ENCODE measurements at places on chromosomes 6 and 20.

DNA sequence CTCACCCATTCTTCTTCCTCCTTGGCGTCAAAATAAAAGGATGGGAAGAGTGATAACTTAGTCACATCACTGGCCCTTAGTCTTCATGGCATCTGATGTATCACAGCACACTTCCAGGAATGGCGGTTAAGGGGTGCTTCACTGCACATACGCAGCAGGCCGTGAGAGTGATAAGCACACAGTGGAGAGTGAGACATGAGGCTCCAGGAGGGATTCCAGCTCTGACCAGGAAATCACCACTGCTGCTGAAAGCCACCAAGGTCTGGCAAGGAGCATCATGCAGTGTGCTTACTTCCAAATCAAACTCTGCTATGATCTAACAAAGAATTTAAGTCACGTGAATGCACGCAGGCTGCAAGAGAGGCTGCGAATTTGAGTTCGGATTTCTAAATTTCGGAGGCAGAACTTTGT lies 62.4 kb downstream of the ARID1B start:
- DNase-seq = no peak

DNA sequence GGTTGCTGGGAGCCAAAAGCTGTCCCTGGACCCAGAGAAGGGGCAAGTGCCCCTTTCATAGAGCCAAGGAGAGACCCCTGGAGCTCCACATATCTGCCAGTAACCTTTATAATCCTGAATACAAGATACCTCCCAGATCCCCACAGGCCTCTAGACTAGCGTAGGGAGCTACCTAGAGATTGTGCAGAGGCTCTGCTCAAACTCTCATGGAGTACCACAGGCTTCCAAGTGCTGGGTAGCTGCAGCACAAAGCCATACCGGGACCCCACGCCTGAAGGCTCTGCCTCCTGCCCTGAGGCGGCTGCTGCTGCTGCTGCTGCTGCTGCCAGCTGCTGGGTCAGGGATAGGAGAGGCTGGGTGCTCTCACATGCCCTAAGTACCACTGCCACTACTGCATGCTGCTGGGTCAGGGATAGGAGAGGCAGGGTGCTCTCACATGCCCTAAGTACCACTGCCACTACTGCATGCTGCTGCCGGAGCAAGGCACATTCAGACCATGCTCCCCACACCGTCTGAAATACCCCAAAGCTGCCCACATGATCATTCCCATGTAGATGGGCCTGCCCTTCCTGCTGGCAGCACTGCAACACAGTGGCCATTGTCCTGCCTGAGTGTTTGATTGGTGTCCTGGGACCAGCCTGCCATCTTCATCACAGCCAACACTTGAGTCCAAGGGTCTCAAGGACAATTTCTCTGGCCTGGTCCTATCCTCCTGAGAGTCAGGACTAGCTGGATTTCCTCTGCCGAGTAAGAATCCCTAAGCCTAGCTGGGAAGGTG lies 1434.3 kb upstream of the ADGRB3 start:
- no peak for DNase-seq

- no peak for DNase-seq
Observed at GRCh38 chr20:41111578-41111951, 25.8 kb upstream of the PLCG1 start.

DNA sequence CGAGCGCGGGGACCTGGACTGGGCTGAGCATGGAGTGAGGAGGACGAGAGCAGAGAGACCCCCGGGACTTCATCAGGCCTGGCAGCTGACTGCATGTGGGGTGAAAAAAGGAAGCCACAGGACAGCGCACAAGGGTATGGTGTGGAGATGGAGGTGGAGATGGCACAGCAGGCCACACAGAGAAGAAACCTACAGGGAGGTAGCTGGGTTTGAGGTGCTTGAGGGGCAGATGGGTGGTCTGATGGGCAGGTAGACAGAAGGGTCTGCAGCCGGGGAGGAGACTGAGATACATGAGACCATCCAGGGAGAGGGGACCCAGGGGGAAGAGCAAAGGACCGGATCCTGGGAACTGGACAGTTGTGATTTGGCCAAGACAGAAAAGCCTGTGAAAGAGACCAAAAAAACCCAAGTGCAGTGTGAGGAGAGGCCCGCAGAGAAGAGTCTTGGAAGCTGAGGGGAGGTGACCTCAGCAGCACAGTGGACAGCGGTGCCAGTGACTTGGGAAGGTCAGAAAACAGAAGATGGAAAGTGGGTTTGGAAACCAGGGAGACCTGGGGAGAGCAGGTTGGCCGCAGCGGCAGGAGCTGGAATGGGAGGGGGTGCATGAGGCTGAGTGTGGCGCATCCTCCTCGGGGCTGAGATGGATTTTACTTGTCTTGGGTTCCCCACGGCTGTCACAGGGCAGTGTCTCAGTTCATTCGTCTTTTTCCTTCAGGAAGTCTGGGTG lies 5.5 kb downstream of the HLA-DPB1 start:
- DNase-seq = no peak

DNA sequence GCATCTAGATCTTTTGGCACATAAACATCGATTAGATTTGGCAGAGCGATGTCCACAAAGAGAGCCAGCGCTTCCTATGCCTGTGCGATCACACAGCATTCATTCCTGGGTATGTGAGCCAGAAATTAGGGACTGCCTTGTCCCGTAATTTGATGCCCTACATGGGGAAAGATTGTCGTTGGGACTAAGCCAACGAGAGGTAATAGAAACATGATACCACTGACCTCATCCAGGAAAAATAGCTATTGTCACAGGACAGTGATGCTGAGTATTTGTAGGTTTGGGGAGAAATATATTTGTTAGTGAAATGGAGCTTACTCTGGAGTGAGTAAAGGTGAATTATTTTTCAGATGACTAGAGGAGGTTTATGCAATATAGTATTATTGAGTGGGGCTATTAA lies 154.0 kb downstream of the TSHZ2 start:
- no peak for DNase-seq

DNA sequence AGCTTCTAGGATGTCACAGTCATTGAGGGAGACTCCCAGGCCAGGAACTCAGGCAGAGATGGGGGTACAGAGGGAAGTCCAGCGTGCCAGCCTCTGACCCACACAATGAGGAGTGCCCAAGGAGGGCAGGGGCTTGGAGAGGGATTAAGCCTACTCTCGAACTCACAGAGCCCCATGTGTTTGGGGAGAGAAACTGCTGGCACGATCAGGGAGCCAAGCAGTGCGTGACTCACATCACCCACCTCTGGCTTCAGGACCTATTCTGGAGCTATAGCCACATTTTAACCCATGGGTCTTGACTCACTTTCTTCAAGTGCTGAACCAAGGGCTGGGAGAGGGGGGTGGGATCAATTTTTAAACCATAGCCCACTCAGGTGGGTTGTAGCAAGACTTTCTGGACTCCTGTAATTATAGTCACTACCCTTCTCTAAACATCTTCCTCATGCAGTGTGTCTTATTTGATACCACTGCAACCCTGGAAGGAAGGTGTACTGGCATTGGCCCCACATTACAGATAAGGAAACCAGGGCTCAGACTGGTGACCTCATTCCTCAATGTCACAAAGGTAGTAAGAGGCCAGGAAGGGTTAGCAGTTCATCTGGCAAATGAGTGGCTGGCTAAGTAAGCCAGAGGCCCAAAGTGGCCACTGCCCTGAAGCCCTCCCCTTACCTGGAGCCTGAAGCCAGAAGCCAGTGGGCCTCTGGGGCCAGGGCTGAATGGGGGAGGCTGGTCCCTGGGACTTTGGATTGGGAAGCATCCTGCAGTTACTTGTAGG lies 12.0 kb downstream of the FOXP4 start:
- DNase-seq = no peak

DNA sequence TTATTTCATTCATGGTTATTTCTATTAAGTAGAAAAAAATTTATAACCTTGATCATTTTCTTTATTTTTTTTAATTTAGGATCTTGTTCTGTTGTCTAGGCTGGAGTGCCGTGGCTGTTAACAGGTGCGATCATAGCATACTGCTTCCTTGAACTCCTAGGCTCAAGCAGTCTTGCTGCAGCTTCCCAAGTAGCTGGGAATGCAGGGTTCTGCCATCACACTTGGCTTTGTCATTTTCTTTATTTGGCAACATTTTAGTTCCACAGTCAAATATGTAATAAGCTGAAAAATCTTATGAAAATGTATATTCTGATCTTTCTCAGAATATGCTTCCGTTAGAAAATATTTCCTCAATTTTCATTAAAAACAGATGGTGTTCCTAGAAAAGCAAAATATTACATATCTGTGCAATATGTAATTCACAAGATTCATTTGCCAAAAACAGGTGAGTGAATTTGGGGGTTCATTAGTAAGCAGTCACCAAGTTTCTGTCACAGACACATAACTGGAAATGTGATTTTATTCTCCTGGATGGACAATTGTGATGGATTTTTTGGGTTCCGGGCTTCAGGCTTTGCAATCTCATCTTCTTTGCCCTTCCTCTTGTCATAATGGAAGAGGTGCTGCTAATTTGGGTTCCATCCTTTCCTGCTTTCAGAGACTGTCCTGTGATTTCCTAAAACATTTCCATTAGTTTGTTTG lies 21.5 kb downstream of the AMD1 start:
- no peak for DNase-seq

GRCh38 chr6:144657691-144658090 lies 372.6 kb downstream of the UTRN start:
- DNase-seq = no peak

- DNase-seq = no peak
Observed at GRCh38 chr20:47273591-47274235, 82.8 kb downstream of the ZMYND8 start.

DNA sequence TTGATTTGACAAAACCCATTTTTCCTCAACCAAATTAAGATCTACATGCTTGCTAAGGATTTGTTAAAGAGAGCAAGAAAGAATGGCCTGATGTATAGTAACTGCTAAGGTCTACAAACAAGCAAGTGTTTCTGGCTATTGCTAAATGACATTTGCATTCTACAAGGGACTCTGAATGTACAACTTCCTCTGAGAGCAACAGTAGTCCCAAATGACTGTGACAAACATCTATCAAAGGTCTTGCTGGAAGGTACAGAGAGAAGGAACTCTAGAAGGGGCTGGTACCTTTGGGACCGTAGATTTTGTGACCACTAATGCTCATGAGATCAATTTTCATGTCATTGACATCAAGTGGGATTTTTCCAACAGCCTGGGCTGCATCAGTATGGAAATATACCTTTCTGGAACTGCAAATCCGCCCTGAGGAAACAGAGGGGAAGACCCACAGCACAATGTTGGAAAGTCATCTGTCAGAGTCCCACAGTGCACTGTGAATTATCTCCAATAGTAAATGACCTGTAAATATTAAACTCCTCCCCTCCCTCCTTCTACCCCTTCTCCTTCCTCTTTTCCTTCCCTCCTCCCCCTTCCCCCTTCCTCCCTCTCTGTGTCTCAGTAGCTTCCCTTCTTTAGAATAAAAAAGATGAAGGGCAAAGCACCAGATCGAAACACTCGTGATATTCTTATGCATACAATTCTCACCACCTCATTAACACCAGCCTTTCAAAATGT lies 15.9 kb upstream of the CPNE1 start:
- no peak for DNase-seq

GRCh38 chr6:37956711-37957275 lies 137.3 kb downstream of the ZFAND3 start:
- DNase-seq = no peak

DNA sequence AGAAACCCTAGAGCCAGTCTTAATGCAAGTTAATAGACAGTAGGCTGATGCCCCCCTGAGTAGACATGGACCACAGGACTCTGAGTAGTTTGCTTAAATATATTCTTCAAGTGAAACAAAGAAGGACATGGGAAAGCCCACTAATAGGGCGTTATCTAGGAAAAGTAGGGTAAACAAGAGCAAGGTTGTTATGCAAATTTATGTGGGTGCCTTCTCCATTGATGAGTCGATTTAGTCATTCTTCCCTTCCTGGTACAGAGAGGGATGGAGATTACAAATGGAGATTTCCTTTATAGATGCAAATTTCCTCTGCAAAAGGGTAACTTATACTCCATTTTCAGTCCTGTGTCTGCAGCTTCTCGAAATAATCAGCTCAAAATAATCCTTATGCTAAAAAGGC lies 262.0 kb downstream of the CD83 start:
- DNase-seq = no peak

DNA sequence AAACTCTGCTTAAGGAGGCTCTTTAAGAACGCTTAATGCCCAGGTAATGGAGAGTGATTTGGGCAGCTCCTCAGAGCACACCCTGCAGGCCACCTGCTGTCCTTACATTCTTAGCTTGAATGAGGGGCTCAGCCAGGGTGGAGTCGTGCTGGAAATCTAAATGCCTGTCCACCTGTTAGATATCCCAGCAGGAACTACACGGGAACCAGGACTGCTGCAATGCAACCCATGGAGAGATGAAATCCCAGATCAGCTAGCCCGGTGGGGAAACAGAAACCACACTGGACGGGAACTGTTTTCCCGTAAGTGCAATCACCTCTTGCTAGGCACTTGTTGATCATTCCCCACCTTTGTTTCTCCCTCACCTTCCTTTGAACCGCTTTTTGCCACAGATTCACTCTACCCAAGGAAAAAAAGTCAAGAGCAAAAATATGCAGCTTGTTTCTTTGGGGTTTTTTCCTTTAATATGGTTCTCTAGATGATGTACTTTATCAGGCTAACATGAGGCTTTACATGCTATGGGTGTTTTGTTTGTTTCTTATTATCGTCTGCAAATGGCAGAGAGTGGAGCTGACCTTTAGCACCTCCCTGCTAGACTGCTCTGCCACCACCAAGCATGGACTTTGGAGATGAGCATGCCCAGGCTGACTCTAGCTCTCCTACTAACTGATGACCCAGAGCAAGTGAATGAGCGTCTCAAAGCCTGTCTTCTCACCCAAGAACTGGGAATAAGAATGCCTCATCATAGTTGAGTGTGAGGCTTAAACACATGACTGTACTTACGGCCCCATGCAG lies 125.9 kb upstream of the TNFAIP3 start:
- DNase-seq = no peak

DNA sequence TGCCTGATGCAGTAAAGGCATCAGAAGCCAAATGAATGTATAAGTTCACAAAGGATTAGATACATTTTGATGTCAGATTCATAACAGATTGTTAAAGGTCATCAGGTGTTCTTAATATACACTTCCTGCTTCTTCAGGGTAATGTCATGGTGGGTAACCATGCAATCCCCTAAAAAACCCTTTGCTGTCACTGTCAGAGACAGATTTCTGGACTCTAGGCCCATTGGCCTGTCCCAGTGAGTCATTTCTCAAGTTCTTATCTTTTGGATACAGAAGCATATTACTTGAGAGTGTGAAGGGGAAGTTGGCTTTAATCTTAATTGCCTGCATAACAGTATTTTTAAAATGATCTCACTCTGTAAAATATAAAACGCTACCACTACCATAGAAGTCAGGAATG lies 895.6 kb upstream of the MAP3K7 start:
- no peak for DNase-seq

DNA sequence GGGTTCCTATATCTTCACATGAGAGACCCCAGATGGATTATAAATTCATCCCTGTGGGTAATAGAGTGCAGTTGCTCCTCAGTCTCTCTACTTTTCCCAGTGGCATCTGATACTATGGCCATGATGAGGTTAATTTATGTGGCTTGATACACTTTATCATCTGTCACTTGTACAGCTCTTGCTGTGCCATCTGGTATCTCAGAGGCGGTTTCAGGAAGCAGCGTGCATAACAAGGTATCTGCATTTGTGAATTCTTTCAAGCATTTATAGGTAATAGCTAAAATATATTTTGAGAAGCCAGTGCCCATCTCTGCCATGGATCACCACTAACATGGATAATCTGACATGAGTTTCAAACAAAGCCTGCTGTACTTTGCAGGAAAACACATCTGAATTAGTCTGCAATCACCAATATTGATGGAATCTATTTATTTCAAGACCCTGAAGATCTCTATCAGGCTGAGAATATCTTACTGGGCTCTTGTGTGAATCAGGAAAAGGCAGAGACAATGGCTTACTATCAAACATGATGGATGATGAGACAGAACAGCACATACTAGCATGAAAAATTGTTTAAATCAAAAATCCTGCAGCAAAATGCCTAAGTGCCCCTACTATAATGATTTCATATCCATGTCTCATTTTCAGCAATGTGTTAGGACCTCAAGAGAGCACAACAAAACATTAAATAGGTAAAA lies 548.7 kb upstream of the MAP3K7 start:
- no peak for DNase-seq
